NCI-H524 treated with DMSO at 0.1 percent for 48 hours (cell line): ENCODE measurements at places on chromosomes 12 and 14.

GRCh38 chr12:49129332-49130150, 1.7 kb downstream of the TUBA1B start:
- DNase-seq: no peak

GRCh38 chr12:49707812-49708147, 575 bp upstream of the FMNL3 start:
- DNase-seq: no peak

GRCh38 chr12:47811072-47811396, 8.7 kb downstream of the HDAC7 start:
- peak; percentile 9 for DNase-seq

DNA sequence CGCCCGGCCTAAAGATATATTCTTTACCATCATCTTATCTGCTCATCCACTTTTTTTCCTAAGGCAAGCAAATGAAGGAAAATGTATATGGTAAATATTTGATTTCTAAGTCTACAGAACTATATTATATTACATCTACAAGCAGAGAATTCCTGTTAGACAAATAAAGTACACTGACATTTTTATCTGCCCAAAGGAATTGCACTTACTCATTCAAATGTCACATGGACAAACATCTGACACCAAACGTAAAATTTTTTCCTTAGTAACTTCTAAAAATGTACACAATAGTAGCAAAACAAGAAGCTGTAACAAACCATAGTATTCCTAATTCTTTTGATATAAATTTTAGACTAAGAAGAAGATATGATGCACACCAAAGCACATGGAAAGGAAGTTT, 51.0 kb downstream of the SPPL3 start:
- no peak for DNase-seq

GRCh38 chr14:54785778-54786770, 116.6 kb downstream of the GCH1 start:
- no peak for DNase-seq

GRCh38 chr14:75449696-75450095, 21.9 kb downstream of the JDP2 start:
- no peak for DNase-seq

- DNase-seq: peak; percentile 95
Measured at GRCh38 chr14:51498411-51499227, 153.1 kb upstream of the FRMD6 start.

- DNase-seq: no peak
Measured at GRCh38 chr12:76199808-76200207, 115.3 kb upstream of the NAP1L1 start.

DNA sequence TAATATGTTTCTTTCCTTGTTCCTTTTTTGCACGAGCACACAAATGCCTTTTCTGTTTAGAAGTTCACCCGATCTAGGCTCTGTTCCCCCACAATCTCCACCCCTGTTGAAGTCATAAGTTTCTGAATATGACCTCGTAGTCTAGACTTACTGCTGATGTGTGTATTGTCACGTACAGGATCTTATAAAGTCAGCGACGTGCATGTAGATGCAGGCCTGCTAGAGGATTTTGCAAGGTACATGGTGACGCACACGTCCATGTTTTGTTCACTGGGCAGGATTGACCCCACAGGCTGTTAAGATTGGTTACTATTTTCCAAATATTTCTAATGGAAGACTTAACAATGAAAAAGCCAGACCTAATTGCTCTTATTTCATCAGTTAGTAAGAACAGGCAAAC, 46.2 kb upstream of the CCDC91 start:
- DNase-seq: no peak

- DNase-seq: no peak
Measured at GRCh38 chr14:32230181-32230580, 27.1 kb upstream of the RNU6-8 start.

DNA sequence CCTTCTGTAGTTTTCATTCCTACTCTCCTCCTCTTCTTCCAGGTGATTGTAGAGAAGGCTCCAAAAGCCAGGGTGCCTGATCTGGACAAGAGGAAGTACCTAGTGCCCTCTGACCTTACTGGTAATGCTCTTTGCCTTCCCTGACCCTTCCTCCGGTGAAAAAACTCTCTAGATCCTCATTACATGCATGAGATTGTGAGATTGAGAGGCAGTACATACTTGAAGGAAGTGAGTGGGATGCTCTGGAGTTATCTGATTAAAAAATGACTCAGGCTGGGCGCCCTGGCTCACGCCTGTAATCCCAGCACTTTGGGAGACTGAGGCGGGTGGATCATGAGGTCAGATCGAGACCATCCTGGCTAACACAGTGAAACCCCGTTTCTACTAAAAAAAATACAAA, 5.3 kb downstream of the GABARAPL1 start:
- DNase-seq: no peak

DNA sequence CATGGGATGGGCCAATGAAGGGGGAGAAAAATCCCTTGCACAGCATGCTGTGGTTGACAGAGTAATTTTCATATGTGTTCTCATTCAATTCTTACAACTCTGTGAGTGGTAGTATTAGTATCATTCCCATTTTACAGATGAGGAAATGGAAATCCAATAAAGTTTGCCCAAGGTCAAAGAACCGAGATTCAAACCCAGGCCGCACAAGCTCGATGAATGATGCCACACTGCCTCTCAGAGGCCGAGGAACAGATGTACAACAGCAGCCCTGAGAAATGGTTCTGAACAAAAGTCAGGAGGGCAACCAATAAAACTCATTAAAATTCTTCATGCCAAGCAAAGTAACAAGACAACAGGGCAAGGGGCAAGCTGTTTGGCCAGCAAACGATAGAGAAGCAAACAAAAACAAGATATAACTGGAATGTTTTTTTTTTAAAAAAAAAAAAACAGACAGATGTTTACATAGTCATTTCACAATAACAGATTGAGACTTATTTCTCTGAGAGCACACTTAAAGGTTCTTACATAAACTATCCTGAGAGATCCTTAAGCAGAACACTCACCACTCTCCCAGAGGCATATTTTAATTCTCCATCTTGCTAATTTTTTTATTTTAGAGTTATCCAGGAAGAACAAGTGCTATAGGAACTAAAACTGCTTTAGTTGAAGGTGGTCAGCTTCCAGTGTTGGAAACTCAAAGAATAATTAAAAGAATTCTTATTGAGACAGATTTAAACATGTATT, 85.8 kb downstream of the EXOC5 start:
- peak; percentile 68 for DNase-seq

DNA sequence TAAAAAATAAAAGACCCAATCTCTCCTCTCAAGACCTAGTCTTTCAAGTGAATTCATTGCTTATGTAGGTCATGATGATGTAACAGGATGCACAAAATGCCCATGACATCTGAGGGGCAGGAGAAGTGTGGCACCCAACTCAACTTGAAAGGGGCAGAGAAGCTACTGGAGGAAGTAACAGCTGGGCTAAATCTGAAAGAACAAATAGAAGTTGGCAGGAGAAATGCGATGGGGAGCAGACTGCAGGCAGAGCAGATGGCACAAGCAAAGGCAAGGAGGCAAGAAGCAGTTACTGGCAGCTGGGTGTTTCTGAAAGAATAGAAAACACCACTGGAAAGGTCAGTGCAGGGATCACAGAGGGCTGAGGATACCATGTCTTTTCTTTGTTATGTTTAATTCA, 14.6 kb downstream of the SLC38A4 start:
- DNase-seq: peak; percentile 18

DNA sequence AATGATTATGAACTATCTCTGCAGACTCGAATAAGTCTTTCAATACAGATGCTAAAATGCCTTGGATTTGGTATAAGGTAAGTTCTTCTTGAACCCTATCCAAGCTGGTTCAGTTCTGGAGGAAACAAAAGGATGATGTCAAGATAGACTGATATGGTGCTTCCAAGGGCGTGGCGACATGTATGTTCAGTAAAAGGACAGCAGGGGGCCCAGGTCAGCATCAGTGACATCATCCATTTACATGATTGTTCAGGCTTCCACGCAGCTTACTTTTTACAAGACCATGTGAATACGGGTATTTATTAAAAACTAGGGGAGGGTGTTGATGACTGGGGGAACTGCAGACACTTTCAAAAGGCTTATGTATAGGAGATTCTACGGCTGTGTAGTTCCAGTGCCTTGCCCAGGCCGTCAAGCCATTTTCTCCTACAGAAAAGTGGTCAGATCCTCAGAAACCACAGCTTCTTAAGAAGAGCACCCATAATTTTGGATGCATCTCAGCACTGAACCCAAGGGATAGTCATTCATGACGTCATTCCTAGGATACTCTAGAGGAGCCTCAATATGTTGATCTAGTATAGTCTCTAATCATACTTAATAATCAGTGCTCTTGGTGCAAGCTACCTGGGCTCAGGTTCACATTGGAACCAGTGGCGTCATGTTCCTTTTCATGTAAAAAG, 527.7 kb downstream of the FUT8 start:
- DNase-seq: peak; percentile 37

DNA sequence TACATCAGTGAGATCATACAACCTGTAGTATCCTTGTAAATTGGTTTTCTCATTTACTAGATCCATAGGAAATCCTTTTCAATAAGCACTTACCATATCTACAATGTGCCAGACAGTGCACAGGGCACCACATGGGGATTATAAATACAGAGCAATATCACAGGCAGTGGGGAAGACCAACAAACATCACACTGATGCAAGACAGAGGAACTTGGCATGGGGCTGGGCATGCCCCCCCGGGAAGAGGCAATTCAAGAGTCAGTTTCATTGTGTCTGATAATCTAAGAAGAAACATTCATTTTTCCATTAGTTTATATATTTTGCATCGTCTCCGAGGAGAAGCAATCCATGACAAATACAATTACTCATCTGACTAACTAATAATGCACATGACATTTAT, 16.2 kb downstream of the NT5DC3 start:
- no peak for DNase-seq

DNA sequence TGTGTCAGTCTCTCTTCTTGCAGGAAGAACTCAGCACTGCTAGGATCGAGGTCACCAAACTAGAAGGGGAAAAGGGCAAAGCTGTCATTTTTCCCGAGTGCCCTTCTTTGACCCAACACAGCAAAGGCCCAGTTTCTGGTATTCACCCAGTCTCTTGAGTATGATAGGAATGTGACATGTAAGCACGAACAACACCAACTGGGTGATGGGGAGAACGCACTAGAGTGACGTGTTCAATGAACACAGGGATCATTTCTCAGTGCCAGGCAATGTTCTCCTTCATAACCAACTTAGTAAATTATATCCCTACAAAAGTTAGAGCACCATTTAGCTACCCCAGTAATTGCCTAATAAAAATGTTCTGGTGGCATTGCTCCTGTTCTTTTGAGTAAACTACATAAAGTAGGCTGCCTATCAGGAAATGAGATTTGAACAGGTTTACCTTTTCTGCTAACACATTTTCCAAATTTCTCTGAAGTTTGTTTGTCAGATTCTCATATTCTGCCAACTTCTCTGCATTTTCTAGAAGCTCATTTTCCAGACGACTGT, 64.5 kb downstream of the NIN start:
- DNase-seq: no peak
